ENCODE measurements at places on chromosomes 5 and 9. TPM values are rescaled to one million over a fixed set of nuclear protein-coding genes. Genes with fewer than 3 reads are reported as not detected.

DNA sequence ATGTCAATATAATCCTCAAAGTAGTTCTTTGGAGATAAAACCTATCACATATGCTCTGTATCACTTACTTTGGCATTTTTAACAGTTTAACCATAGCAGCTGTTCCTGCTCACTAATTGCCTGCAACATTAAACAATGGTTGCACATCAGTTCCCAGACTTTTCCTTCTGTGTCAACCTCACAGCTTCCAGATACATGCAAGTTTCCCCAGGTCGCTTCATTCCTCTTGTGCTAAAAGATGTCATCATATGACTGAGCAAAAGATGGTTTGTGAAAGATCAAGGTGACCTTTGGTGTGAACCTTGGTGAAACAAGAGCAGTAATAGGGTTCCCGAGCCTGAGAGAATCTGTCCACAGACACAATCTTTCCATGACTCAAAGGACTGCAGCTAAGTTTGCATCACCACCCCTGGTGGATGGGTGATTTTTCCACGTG is 500.4 kb upstream of the PAPPA start:
- DNase-seq, result no peak

DNA sequence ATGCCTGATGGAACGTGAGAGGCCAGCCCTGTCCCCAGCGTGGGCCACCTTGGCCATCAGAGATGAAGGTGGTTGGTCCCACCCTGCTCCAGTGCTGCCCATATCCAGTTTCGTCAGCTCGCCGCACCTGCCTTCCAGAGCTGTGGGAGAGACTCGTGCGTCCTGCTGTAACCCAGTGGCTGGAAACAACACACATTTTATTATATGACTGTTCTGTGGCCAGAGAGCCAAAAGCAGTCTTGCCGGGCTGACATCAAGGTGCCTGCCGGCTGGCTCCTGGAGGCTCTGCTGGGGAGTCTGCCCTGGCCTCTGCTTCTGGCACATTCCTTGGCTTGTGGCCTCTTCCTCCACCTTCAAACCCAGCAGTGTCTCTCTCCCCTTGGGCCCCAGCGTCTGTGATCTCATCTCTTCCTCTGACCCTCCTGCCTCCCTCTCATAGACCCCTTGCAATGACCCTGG is 94.7 kb downstream of the RXRA start:
- no peak for DNase-seq

The BTNL8 gene
- not detected for total RNA-seq

DNA sequence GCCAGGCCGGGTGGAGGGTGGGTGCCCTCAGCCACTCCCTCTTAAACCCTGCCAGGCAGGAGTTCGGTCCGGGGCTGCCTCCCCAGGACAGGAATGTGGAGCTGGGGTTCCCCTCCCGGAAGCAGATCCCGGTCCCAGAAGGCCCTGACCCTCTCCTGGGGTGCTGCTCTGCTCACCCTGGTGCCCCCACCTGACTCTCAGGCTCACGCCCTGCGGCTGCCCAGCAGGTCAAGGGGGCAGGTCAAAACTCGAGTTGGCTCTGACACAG is 3.7 kb upstream of the NRARP start:
- no peak for DNase-seq

The ANKRD34B gene
- total RNA-seq, result not detected

GRCh38 chr5:102296178-102296817 is at the start of gene SLCO4C1:
TSS of gene SLCO4C1 (minus strand) at chr5:102296284. CDS start at chr5:102296262, 22 bp downstream.
- DNase-seq, result peak; percentile 49

- no peak for DNase-seq
Measured at GRCh38 chr9:121026260-121026691, 23.8 kb downstream of the C5 start.

GRCh38 chr5:111830333-111830732 is 73.3 kb upstream of the NREP start:
- no peak for DNase-seq

The CARD9 gene
- total RNA-seq, result 3.2 TPM

DNA sequence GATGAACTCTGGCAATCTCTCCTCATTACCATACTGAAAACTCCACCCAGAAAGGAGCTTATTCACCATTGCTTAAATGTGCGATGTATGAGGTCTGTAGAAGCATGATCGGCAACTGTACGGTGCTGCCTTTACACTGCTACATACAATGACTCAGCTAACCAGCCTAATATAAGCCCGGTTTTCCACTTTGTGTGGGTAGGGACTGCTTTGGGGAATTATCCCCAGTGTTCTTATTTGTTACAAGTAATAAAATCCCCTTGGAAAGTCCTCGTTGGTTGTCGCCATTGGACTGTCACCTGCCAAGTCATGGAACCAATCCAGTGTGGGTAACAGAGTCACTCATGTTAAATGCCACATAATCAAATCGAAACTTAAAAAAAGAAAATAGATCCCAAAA is 23.5 kb upstream of the TENT2 start:
- no peak for DNase-seq

The NRG2 gene
- total RNA-seq, result 1.4 TPM

DNA sequence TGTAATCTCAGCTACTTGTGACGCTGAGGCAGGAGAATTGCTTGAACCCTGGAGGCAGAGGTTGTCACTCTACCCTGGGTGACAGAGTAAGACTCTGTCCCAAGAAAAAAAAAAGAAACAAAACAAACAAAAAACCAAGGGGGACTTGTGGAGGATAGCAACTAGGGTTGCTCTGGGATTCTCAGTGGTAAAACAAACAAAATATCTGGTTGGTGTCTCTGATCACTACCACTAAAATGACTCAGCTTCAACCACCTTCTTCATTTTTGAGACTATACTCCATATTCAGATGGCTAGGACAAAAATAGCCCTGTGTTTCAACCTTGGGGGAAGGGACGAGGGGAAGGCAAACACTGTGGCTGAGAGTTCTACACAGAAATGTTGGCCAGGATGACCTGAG is 110.3 kb downstream of the ARRDC3 start:
- no peak for DNase-seq

The ZNF879 gene
- 11.9 TPM for total RNA-seq

DNA sequence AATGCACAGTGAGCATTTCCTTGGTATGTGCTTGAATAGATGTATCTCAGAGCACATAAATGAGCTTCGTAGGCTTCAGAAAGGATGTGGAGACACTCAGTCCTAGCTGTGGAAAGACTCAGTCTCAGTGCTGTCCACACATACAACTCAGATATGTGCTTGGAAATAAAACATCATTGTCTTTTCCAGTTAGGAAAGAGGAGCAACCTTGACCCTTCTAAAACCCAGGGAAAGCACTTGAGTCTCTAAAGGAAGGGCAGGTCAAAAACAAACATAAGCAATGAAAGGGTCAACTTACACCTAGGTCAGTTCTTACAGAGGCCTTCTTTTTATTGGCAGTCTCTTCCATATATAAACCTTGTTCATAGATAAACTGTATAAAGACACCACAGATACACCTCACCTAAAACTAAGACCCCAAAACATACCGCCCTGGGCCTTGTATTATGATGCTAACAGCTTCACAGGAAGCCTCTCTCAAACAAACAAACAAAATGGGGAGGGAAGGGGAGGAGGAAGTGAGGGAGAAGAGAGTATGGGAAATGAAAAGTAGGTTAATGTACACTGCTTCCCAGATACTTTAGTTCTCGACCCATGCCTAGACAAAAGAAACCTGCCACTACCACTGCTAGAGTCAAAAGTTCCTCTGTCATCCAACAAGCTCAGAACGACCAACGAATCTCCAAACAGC is 114.4 kb downstream of the UBAP2 start:
- no peak for DNase-seq

The ADAMTS19 gene
- 107 TPM for total RNA-seq

- no peak for DNase-seq
Measured at GRCh38 chr9:107249665-107250285, 33.3 kb upstream of the RAD23B start.

Data from urinary bladder (tissue), 4 donors.